ENCODE measurements at places on chromosomes 13 and 19. TPM values are rescaled to one million over a fixed set of nuclear protein-coding genes. Genes with fewer than 3 reads are reported as not detected.

DNA sequence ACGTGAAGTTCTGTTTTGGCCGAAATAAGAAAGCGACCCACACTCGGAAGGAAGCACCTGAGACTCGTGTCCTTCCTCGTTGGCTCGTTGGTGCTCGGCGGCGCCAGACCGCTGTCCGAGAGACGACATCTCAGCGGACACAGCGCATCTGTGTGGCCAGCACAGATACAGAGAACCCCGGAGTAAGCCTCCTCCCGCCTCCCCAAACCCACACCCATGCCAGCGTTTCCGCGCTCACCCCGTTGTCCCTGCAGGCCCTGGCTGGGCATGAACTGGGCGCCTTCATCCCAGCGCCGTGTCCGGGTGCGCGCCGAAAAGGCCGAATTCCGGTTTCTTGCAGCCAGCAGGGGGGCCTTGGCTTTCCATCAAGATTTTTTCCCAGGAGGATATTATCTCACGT lies 127.6 kb downstream of the SOX1 start:
- H3K36me3 ChIP-seq = no peaks in the 10 kb centered on the region
- no peak overlapping the region for H3K27ac ChIP-seq
- no peaks in the 10 kb centered on the region for H3K27me3 ChIP-seq
- no peaks in the 10 kb centered on the region for H3K4me1 ChIP-seq
- no peak overlapping the region for H3K4me3 ChIP-seq

DNA sequence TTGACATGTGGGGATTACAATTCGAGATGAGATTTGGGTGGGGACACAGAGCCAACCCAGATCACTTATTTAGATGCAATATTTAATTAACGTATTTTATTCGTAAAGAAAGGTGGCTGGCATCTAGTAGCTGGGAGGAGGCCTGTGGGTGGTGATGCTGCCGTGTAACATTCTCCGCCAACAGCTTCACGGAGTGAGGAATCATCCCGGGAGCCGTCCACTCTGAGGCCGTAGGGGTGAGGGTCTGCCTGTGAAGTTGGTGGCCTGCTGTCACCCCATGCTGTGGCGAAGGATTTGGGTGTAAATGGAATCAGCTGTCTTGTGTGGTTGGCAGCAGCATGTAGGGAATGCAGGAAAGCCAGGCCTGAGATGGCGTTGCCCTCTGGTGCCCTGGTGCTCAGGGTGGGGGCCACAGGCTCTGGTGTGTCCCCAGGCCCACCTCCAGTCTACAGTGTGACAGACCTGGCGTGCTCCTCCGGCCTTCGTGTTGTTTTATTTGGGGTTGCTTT lies 3.3 kb upstream of the TEX29 start:
- no peaks in the 10 kb centered on the region for H3K27me3 ChIP-seq
- H3K4me1 ChIP-seq = peaks cover 4% of the 10 kb centered on the region
- no peak for DNase-seq
- H3K36me3 ChIP-seq = peaks cover 9% of the 10 kb centered on the region

DNA sequence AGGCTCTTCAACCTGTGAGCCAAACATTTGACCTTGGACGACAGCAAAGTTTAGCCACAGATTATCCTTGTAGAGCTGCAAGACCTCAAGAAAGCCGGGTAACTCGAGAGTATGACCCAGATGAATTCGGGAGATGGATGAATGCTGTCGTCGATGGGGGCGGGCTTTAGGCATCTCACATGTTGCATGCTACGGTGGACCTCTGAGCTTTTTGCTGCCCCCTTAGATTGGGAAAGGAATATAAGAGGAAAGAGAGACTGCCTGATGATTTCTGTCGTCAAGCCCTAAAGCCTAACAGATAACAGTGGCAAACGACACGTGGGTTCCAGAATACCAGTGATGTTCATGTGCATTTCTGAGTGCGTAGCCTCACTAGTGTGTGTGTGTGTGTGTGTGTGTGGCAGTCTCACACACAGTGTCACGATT lies 730 bp upstream of the ABCC4 start:
- H3K27me3 ChIP-seq = no peaks in the 10 kb centered on the region
- peaks cover 2% of the 10 kb centered on the region for H3K36me3 ChIP-seq
- H3K27ac ChIP-seq = no peak overlapping the region
- peak overlapping the region; percentile 97 for H3K4me3 ChIP-seq
- DNase-seq = no peak
- peaks cover 22% of the 10 kb centered on the region for H3K4me1 ChIP-seq

CD33 gene
- 3.0 TPM for total RNA-seq

ZMYM5 gene
- 26.3 TPM for total RNA-seq

- H3K4me3 ChIP-seq = no peak overlapping the region
- H3K4me1 ChIP-seq = peaks cover 1% of the 10 kb centered on the region
- H3K27me3 ChIP-seq = no peaks in the 10 kb centered on the region
- no peak overlapping the region for H3K27ac ChIP-seq
- H3K36me3 ChIP-seq = peaks cover 3% of the 10 kb centered on the region
Observed at GRCh38 chr19:31290931-31291590, 58.2 kb downstream of the TSHZ3 start.

DNA sequence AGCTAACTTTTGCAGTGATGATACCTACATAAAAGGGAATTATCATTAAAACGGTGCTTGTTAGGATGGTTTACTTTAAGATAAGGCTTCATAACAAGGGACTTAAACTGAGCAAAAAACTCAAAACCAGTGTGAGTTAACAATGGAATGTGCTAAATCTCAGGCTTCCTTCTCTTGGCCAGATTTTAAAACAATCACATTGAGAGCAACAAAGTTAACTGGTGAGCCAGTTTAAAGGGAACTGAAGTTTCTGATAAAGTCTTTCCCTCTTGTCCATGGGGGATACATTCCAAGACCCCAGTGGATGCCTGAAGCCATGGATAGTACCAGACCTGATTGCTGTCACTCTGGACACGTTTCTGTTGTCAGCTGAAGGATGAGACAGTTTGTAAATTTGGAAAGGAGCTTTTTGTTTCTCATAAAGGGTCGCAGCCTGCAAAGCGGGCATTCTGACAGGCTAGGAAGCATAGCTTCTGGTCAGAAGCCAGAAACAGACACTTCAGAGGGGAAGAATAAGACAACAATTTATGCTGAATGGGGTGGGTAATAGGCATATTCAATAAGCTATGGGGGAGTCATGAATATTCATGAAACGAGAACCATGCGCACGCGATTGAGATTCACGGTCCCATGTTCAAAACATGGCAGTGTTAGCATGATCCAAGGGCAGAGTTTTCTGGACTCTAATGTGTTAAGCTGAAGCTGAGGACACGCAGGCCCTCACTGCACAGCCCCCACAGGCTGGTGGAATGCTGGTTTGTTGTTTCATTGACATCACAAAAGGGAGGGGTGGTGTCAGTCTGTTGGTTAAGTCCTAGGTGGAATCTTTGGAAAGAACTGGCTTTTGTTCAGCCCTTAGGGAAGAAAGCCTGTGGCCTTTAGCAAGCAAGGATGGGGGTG lies 150.6 kb upstream of the RNF113B start:
- no peak for DNase-seq
- H3K36me3 ChIP-seq = no peaks in the 10 kb centered on the region
- H3K4me3 ChIP-seq = no peak overlapping the region
- H3K27me3 ChIP-seq = peaks cover 41% of the 10 kb centered on the region
